ENCODE measurements at places on chromosomes 4 and X.

- DNase-seq: no peak
These were observed 295.4 kb downstream of the PACRGL start for GRCh38 chr4:20995610-20996009.

DNA sequence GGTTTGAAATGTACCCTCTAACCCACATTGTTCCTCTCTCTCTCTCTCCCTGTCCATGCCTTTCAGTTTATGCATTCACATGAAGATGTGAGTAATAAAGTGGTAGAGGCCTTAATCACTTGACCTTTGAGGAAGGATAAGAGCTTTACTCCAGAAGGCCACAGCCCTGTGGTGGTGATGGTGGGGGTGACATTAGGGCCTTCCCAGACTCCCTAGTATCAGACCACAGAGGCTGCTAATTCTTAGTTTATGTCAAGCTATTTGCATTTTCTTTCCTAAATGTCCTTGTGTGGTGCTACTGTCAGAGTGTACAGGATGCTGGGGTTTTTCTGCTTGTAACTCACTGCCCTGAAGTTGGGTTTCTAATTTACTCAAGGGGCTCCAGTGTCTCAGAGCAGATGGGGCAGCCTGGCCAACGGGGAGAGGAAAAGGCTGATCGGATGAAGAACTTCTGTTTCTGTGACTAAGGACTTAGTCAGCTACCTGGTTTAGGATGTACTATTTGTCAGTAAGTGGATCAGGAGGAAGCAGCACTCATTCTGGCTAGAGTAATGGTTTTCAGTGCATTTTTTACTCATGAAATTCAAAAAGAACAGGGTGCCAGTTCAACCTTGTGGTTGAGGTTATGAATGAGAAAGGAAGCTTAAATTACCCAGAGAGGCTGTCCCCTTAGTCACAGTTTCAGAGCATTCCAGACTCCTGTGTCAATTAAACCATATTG is 509.6 kb upstream of the DIPK2B start:
- DNase-seq: peak; percentile 5

DNA sequence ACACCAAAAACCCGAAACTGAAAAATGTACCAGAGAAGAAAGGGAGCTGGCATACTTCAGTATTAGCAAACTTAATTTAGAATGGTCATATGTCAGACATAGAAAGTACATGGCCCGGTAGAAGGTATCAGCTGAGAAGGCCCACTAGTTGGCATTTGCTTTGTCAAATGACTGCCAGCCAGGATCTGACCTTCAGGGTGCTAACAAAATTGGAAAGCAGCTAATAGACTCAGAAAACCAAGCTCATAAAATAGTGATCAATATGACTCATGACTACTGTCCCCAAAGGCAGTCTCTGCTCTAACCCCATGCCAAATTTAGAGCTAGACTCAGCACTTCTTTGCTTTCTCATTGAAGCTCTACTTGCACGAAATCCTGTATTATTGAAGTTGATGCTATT is 342.7 kb downstream of the PDGFC start:
- no peak for DNase-seq

- DNase-seq: no peak
These were observed 6.7 kb downstream of the TNMD start for GRCh38 chrX:100591256-100592051.

DNA sequence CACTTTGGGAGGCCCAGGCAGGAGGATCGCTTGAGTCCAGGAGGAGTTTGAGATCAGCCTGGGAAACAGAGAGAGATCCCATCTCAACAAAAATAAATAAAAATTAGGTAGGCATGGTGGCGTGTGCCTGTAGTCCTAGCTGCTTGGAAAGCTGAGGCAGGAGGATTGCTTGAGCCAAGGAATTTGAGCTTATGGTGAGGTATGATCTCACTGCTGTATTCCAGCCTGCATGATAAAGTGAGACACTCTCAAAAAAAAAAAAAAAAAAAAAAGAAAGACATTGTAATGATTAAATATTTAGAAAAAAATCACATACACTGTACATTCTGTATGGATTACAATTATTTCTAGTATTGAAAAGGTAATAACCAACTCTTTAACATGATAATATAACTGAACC is 87.1 kb downstream of the SLIT2 start:
- DNase-seq: no peak

DNA sequence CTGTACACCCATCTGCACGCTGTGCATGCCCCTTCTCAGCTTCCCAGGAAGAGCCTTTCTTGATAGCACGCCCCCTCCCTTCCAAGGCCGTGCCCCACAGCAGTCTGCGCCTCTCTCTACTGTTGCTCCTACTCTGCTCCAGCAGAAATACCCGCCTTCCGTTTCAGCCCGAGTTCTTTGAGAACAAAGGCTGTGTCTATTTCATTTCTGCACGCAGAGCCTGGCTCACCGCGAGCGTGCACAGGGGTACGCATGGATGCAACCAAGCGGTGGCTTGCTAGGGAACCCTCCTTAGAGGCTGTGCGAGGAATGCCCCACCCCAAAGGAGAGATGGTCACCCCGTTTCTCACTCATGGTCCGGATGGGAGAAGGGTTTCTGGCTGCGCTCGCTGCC is 485 bp downstream of the AADAT start:
- no peak for DNase-seq

DNA sequence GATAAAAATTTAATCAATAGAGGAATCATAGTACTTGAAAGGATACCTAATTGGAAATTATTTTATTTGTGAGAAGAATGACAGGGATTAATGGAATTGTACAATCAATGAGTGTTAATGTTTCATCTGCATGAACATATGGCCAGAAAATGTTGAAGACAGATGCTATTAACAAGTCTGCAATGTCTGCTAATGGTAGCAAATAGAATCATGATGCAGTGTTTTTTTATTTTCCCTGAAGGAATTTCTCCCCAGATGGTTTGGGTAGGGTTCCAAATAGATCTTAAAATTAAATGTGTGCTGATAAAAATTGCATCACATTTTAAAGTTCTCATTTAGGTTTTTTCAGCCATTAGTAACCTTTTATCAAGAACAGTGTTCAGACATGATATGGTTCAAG is 291.3 kb upstream of the TRAM1L1 start:
- DNase-seq: no peak

DNA sequence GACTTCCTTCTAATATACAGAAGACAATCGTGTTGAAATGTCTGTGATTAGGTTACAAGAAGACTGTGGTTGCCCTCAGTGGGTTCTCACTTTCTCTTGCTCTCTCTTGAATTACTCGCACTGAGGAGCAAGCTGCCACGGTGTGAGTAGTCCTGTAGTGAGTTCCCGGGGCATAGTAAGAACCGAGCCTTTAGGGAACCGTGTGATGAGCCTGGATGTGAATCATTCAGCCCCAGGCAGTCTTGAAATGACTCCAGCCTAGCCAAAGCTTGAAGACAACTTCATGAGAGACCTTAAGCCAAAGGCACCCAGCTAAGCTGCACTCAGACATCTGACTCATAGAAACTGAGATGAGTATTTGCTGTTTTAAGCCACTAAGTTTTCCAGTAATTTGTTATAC is 292.7 kb downstream of the SPOCK3 start:
- no peak for DNase-seq

GRCh38 chr4:6198768-6199421 is 1.5 kb downstream of the JAKMIP1 start:
- DNase-seq: no peak

- DNase-seq: no peak
These were observed 7.9 kb downstream of the PDLIM5 start for GRCh38 chr4:94459462-94460161.
